ENCODE measurements at places on chromosomes 12 and 14. TPM values are rescaled to one million over a fixed set of nuclear protein-coding genes. Genes with fewer than 3 reads are reported as not detected.
A peak's percentile ranks its signal among the peaks of the same experiment; 100 is the strongest.

DNA sequence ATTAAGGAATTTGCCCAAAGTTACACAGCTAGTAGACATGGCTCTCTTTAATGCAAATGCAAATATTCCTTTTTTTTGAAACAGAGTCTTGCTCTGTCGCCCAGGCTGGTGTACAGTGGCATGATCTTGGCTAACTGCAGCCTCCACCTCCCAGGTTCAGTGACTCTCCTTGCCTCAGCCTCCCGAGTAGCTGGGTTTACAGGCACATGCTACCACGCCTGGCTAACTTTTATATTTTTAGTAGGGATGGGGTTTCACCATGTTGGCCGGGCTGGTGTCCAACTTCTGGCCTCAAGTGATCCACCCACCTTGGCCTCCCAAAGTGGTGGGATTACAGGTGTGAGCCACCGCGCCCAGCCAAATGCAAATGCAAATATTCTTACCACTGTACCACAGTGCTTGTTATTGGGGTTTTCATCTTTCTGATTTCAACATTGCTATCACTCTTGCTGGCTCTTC, 24.5 kb upstream of the HIGD1C start:
- DNase-seq, result no peak

DNA sequence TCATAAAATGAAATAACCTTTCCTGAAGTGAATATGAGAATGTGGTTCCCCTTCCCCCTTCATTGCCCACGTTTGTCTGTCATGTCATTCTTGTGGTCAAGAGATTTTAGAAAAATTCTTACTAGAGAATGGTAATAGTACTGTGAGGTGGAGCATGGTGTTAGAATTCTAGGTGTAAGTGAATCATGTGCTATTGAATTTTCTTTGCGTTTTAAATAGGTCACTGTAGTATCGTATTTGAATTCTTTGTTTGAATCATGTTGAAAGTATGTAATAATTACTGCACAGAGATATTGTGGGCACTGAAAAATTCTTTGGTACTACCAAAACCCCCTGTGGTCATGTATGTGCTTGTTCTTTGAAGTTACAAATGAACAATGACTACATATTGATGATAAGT, 49.9 kb downstream of the FUT8 start:
- no peak for DNase-seq

DNA sequence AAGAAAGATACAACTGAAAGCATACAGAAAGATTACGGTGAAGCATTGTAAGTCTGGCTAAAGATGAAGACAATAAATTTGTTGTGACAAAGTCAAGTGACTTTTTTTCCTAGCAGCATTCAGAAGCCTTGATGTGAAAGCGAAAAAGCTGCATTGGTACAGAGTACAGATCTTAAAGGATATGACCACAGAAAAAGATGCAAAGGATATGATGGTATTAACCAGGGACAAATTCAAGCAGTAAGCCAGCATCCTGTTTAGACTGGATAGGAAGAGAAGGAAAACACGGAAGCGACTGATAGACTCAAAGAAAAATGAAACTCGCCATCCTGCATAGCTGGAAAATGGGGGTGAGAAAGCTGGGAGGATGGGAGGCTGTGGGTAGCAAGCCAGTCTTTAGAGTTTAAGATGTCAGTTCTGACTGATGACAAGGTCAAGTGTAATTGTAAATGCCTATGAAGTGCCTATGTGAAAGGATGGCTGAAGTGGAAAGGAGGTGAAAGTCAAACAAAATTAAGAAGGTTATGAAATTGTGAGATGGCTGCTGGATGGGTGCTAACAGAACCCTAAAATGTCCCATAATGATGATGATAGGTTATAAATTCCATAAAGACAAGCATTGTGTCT, 92.4 kb downstream of the PHLDA1 start:
- DNase-seq, result peak; percentile 70

GRCh38 chr12:116524964-116525379, 34.2 kb upstream of the MAP1LC3B2 start:
- no peak for DNase-seq

GRCh38 chr14:104704252-104704651, 14.8 kb downstream of the INF2 start:
- DNase-seq, result no peak

DNA sequence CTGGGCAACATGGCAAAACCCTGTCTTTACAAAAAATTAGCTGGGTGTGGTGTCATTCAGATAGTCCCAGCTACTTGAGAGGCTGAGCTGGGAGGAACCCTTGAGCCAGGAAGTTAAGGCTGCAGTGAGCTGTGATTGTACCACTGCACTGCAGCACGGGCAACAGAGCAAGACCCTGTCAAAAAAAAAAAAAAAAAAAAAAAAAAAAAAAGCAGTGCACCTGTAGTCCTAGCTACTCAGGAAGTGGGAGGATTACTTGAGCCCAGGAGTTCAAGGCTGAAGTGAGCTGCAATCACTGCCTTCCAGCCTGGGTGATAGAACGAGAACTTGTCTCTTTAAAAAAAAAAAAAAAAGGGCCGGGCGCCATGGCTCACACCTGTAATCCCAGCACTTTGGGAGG, 5.6 kb downstream of the REM2 start:
- peak; percentile 70 for DNase-seq

- no peak for DNase-seq
Observed at GRCh38 chr12:89663577-89664357, 44.9 kb downstream of the ATP2B1 start.

GRCh38 chr14:104984056-104984894, 1.3 kb upstream of the CLBA1 start:
- no peak for DNase-seq

DNA sequence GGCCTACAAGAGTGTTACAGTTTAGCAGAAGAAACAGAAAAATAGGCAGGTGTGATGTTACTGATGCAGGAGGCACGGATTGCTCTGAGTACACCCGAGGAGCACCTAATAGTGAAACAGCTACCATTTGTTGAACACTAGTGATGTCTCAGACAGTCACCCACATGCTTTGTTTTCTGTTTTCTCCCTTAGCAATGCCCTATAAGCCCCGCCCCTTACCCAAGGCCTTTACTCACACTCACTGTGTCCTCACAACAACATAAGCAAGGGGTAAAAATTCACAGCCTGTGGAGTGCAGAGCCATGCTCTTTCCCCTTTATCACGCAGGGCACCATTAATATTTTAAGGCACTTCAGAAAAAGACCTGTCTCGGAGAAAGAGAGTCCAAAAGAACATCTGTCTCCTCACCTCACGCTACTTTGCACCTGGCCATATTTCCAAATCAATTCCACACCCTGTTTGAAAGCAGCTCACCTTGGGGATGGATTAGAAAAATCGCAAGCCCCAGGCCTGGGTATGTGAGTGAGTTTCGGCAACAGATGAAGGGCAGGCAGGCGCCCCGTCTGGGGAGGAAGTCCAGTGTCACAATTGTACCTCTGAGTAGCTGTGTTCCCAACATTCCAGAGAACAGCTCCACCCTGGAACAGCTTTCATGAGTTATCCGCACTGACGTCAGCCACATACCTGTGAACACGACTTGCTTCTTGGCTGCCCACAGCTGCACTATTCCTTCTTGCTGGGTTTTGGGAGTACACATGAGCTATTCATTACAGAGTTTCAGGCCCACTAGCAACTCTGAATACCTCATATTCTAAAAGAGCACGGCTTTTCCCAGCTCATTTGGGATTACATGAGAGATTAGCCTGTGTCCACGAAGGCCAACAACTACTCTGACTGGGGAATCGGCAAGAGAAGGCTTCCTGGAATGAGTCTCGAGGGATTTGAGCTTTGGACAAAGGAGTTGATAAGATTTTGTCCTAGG, 26.0 kb downstream of the MAPK1IP1L start:
- DNase-seq, result peak; percentile 72

DNA sequence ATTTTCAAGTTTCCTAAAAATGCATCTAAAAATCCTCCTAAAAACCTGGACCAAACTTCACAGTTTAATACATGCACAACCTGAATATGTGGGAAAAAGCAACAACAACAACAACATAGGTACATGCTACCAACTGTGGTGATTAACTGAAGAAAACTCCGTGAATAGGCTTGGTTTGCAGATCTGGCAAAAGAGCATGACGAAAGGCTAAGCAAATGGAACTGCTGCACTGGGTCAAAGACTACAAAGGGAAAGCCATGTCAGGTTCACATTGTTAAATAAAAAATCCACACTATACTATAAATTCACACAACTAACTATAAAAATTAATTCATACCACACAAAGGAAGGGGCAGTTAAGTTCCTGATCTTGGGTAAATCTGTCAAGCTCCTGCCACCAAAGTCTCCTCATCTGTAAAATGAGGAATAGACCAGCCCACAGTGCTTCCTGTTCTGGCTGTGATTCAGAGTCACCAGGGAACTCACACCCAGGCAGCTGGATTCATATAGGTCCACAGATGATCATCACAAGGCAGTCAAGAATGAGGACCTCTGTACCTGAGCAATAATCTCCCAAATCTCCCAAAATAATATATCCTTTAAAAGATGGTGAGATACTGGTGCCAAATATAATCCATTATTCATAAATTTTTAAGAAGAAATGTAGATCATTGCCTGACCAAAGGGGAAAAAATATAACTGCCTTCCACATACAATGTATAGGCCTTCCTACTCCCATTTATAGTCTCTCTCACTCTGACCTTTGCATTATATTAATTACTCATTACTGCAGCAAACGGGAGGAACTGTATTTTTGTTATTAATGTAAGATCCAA, 7.0 kb downstream of the CORO1C start:
- DNase-seq, result no peak

- DNase-seq, result no peak
Observed at GRCh38 chr12:125029761-125030358, 35.4 kb upstream of the AACS start.

Gene TAS2R30
- total RNA-seq, result 4.4 TPM

Gene NELL2
- total RNA-seq, result 27.5 TPM

Gene SAMD15
- 0.28 TPM for total RNA-seq
